ENCODE measurements at places on chromosomes 4 and X. TPM values are rescaled to one million over a fixed set of nuclear protein-coding genes. Genes with fewer than 3 reads are reported as not detected.
A peak's percentile ranks its signal among the peaks of the same experiment; 100 is the strongest.

DNA sequence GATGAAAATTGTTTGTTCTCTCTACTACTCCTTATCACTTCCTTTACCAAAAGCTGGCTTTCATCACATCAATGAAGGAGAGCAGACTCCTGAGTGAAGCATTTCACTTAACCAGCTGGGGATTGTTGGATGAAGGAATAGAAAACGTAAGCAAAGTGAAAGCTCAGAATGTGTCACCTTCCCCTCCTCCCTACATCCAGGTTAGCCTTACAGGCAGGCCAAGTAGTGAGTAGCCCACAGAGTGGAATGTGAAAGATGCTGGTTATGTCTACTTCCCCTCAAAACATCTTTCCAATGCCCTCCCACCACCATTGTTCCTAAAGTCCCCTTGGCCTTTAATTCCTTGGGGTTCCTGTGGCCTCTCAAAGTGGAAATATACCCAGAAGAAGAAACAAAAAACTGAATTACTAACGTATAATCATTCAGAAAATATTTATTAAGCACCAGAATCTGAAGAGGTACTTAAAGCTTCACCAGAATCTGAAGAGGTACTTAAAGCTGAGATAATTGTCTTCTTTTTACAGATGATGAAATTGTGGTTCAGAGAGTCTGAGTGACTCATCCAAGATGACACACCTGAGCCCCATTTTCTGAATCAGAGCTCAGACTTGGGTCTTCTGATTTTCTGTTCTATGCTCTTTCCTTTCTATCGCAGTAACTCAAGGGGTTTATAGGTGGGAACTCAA, 6.5 kb downstream of the P2RY4 start:
- no peak for DNase-seq

CLCN4 gene
- total RNA-seq, result 3.7 TPM

DNA sequence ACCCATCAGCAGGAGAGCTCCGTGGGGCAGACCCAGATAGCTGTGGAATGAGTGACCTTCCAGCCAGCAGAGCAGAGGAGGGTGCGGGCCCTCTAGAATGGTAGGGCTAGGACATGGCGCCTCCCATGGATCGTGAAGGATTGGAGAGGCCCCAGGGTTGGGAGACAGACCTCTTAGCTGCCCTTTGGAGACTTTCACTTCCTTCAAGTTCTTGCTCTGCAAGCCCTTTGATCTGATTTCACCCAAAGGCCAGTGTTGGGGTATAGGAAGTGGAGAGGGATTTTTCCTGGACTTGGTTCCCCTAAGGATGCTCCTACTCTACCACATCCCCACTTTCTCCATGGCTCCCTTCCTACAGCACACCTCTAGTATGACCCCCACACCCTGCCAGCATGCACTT, 3.0 kb downstream of the SASH3 start:
- DNase-seq, result no peak

BRS3 gene
- not detected for total RNA-seq

GRCh38 chr4:61805227-61805626, 605.1 kb downstream of the ADGRL3 start:
- DNase-seq, result no peak

GRCh38 chr4:8241895-8242696, 27.5 kb upstream of the HTRA3 start:
- peak; percentile 97 for DNase-seq

SOD3 gene
- 3.4 TPM for total RNA-seq

- no peak for DNase-seq
Observed at GRCh38 chrX:110944751-110945675, 149.4 kb upstream of the CHRDL1 start.

DNA sequence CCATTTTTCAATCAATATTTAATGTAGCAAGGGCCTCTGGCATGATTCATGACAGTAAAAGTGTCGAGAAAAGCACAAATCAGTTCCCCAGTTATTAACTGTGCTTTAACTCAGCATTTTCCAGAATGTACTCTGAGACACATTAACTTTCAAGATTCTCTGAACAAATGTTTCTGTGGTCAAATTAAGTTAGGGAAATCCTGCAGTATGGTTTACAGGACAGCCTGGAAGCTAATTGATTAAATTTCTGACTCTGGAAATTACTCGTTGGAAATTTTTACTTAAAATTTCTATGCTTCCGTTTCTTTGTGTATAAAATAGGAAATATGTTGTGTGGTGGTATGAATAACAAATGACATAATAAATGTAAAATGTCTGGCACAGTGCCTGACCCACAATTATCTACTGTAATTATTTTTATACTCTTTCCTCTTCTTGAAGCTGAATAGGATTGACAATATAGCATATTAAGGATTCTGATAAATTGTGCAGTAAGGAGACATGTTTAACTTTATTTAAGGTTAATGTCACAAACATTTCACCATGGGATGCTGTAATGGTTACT, 33.7 kb downstream of the STK32B start:
- no peak for DNase-seq

GRCh38 chrX:47266643-47267042, 33.8 kb downstream of the USP11 start:
- DNase-seq, result no peak

TBC1D8B gene
- total RNA-seq, result 11.0 TPM

GRCh38 chr4:120327276-120327675, 260.6 kb upstream of the MAD2L1 start:
- DNase-seq, result no peak

CCNA2 gene
- 10.6 TPM for total RNA-seq

GRCh38 chr4:3845094-3845743, 79.0 kb downstream of the ADRA2C start:
- no peak for DNase-seq

LRRC66 gene
- total RNA-seq, result 0.73 TPM

- no peak for DNase-seq
Observed at GRCh38 chr4:23369331-23369730, 520.5 kb downstream of the PPARGC1A start.

SCLT1 gene
- total RNA-seq, result 13.6 TPM

DNA sequence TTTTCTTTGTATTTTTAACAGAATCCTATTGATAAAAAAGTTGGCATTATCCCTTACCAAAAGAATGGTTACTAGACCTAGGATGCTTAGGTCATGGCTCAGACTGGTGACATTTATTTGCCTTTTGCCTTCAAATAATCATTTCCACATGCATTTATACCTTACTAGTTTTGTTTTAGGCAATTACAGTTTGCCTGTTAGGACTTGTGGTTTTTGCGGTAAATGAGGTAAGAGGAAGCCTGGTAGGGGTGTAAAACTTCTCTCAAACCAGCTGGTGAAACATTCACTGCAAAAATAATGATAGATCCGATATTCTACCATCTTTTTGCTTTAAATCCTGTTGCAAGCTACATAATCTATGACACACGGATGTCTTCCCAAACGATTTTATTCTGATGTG, 12.1 kb downstream of the LAMP2 start:
- no peak for DNase-seq

GRCh38 chrX:21972721-21973120, 32.2 kb downstream of the SMS start:
- DNase-seq, result no peak

GRCh38 chrX:9997041-9997440, 29.9 kb downstream of the CLDN34 start:
- no peak for DNase-seq

DNA sequence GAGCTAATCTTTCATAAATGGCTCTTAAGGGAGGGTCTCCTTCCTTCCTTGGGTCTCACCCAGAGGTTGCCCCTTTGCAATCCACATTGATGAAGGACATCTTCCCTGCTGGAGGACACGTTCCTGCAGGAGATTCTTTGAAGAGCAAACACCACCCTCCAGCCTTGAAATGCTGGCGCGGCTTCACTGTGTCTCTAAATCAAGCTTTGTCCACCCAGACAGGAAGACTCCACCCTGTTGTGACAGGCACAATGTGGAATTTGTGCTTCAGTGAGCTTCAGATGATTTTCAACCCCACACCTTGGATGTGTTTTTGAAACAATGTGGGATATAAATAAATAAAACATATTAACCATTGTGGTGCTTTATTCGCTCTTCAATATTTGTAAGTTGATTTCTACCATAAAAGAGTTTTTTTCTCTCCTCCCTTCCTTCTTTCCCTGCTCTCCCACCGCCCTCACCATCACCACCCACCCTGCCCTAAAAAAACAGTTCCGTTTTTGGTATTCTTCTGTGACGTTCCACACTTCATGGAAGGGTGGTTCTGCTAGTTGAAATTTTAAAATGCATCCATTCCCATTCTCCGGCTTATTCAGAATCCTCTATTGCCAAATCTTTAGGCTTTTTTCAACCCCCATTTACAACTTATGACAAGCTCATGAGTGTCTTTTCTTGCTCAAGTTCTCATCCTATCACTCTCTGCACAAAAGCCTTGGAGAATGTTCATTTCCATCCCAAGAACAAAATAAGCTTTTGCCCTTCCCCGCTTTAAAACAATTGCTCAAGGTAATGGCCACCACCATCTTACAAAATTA, 264.3 kb downstream of the RAPGEF2 start:
- no peak for DNase-seq

EDA2R gene
- total RNA-seq, result 2.3 TPM

DNA sequence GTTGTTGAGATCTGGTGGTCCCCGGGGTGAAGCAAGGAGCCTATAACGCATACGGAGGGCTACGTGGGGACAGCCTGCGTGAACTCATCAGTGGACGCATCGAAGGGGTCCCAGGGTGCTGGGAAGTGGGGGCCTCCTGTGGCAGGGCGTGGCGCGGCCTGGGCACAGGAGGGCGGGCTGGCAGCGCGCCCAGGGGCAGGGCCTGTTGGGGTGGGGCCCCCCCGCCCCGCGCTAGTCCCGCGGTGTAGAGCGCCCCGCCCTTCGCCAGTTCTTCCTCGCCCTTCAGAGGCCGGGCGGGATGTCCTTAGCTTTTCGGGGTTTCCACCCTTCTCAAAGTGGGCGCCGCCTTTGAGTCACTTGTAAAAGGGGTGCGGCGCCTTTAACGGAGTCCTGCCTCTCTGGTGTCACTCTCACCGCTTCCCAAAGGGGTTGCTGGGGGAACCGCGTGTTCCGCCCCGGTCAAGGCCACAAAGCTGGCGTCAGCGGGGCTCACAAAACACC, 632 bp downstream of the PLP2 start:
- no peak for DNase-seq

STX18 gene
- total RNA-seq, result 26.7 TPM

- DNase-seq, result no peak
Observed at GRCh38 chr4:189773909-189774308, 166.8 kb upstream of the FRG1 start.

FAM156B gene
- 24.6 TPM for total RNA-seq

DNA sequence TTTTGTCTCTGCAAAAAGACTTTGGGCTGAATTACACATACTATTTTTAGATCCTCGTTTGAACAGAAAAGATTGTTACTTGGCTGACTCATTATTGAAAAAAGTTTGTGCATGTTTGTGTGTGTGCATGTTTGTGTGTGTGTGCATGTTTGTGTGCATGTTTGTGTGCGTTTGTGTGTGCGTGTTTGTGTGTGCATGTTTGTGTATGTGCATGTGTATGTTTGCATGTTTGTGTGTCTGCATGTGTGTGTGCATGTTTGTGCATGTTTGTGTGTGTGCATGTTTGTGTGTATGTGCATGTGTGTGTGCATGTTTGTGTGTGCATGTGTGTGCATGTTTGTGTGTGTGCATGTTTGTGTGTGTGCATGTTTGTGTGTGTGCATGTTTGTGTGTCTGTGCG, 201.1 kb upstream of the FAT1 start:
- no peak for DNase-seq

MAGEE2 gene
- not detected for total RNA-seq

- no peak for DNase-seq
Observed at GRCh38 chr4:166318810-166319525, 445.9 kb downstream of the TLL1 start.

DNA sequence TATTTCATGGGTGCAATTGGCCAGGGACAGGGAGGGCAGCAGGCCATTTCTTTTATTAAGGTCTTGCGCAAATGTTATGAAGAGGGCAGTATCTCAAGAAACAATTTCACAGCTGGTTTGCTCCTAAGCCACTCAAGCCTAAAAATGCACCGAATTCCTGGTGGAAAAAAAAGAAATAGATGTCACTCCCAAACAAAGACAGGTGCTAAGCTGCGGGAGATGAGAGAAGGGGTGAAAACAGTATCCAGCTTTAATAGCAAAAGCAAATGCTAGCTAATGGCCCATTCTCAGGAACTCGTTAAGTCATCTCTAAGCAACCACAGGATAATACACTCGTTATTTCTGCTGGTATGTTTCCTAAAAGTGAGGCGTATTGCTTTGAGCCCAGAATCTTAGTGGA, 116.4 kb downstream of the ARX start:
- DNase-seq, result no peak

MED28 gene
- 45.8 TPM for total RNA-seq

GRCh38 chr4:82508806-82509428, 52.9 kb downstream of the TMEM150C start:
- DNase-seq, result no peak

CD40LG gene
- total RNA-seq, result not detected

DNA sequence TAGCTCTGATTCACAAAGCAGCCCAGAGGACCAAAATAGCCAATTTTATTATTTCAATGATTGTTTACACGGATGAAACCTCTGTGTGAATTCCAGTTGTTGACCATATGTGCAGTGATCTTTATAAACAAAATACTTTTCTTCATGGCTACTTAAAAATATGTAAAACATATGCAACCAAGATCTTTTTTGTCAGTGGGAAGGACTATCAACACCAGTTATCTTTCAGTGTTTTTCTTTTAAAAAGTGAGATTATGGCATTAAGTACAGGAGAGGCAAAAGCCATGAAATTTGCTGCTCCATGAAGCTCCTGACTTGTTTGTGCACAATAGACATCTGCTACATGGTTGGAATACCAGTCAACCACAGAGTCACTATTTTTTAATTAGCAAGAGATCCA, 184.4 kb downstream of the DKK2 start:
- DNase-seq, result no peak

PABPC4L gene
- total RNA-seq, result 3.1 TPM

GRCh38 chr4:36241771-36242170, 2.5 kb downstream of the ARAP2 start:
- DNase-seq, result no peak

GRCh38 chr4:119585771-119586170, 42.8 kb downstream of the PDE5A start:
- DNase-seq, result no peak

ASB9 gene
- not detected for total RNA-seq

FABP2 gene
- total RNA-seq, result not detected

DNA sequence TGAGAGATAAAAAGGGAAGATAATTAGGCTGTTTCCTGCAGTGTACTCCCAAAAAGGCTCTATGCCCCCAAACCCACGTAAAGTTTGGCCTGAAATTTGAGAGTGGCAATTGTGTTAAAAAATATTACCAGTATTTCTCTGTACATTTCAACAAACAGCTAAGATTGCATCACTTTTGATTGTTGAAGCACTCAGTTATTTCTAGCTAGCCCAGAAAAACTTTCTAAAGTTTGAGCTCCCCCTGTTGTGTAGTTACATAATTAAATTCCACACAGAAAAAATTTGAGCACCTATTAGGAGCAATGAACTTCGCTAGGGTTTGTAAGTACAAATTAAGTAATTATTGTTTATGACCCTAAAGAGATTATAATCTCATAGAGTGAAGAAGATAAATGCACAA, 109.4 kb downstream of the DLG3 start:
- no peak for DNase-seq

CYBB gene
- total RNA-seq, result not detected

- DNase-seq, result no peak
Observed at GRCh38 chr4:112130906-112131305, 14.3 kb upstream of the FAM241A start.

- no peak for DNase-seq
Observed at GRCh38 chr4:67687636-67688035, 13.3 kb downstream of the UBA6 start.

- no peak for DNase-seq
Observed at GRCh38 chrX:13852001-13852695, 35.3 kb upstream of the GPM6B start.

BCORL1 gene
- total RNA-seq, result 22.9 TPM

GRCh38 chrX:135516376-135516775, 4.1 kb upstream of the INTS6L start:
- no peak for DNase-seq

GRCh38 chr4:1458581-1458980, 52.3 kb upstream of the NKX1-1 start:
- no peak for DNase-seq

Data from osteocyte (in vitro differentiated cells).